Cardiac fibroblast (primary cell): ENCODE measurements at places on chromosomes 3 and 15.

DNA sequence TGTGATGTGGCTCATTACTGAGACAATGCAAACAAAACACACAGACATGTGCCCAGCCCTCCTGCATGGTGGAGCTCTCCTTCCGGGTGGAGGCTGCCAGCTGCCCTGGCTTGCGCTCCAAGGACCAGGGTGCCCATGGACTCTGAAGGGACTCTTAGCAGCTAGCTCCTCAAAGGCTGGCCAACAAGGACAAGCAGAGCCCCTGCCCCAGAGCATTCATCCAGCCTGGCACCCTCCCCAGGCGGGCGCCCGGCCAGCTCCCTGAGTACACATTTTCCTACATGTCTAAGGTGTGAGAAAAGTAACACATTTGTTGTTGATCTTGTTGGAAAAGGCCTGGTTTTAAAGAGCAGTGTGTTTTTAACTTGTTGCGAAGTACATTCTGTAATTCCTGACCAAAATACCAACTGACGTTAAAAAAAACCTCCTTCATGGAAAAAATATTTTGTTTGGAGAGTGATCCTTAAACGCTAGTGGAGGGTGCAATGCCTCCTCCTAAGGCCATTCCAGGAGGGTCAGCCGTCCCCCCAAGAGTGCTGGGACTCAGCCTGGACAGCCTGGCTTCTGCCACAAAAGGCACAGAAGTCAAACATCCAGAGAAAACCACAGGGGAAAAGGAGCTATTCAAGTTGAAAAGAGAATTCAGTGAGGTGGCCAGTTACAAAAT, 86.9 kb downstream of the KLF15 start:
- peak; percentile 29 for DNase-seq

- DNase-seq = no peak
Measured at GRCh38 chr15:33360886-33361285, 50.1 kb downstream of the RYR3 start.

- DNase-seq = no peak
Measured at GRCh38 chr3:117096549-117096948, 387.0 kb downstream of the TUSC7 start.

DNA sequence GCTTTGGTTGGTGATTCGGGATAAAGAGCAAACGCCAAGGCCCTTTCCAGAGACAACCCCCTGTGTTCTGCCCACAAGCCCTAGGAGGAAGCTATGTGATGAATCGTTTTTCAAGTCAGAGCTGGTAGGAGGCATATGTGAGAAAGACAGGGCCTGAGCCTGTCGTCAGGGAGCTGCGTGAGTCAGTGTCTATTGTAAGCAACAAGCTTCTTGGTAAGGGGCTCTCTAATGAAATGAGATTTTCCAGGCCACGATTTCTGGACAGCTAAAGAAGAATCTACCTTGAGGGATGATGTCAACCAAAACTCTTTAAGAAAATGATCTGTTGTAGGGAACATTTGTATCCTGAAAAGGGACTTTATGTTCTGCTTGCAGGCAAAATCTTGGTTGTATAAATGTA, 318.9 kb upstream of the IL12A start:
- no peak for DNase-seq

GRCh38 chr15:57377478-57377847, 1.2 kb downstream of the CGNL1 start:
- DNase-seq = no peak

GRCh38 chr3:4948395-4948794, 30.8 kb upstream of the BHLHE40 start:
- DNase-seq = peak; percentile 14

DNA sequence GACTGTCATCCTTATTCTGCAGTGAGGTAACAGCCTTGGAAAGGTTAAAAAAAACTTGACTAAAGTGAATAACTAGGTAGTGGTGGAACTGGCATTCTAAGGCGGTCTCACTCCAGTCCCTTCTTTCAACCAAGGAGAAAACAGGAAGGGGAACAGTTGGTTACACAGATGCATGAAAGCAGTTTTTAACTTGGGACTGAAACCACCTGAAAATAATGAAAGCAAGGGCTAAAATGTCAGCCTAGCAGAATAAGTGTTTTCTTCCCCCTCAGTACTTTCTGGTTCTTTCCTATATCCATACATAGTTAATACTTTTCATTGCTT, 748 bp upstream of the AVEN start:
- DNase-seq = no peak

DNA sequence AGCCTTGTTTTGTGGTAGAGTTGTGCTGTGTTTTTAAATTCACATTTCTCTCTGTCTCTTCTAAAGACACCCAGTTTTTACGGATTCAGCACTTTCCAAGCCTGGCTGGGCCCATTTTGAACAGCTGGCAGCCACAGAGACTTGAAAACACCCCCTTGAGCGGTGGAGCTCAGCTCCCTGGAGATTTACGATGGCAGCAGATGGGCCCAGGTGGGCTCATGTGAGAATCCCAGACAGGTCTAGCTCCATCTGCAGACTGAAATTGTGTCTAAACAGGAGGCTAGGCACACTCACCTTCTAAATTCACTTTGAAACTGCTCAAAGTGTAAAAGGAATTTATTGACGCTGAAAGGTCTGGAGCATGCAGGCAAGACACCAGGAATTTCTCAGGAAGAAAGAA, 232.0 kb upstream of the HES1 start:
- DNase-seq = no peak

GRCh38 chr3:158355623-158356588, 215.1 kb upstream of the MLF1 start:
- no peak for DNase-seq

DNA sequence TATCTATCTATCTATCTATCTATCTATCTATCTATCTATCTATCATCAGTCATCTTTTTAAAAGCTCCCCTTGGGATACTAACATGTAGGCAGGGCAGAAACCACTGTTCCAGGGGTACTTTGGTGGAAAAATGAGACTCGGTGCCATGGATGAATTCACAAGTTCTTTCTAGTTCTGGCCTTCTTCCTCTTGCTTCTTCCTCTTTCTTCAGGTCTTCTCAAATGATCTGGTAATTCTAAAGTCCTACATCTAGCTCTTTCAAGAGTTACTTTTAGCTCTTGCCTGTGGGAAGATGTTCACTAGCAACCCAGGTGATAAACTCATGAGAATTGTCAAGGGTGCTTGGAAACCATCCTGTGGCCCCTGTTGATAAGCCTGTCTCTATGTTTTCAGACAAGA, 168.5 kb upstream of the TBC1D5 start:
- DNase-seq = no peak

GRCh38 chr3:55554634-55555425, 67.7 kb upstream of the WNT5A start:
- no peak for DNase-seq

DNA sequence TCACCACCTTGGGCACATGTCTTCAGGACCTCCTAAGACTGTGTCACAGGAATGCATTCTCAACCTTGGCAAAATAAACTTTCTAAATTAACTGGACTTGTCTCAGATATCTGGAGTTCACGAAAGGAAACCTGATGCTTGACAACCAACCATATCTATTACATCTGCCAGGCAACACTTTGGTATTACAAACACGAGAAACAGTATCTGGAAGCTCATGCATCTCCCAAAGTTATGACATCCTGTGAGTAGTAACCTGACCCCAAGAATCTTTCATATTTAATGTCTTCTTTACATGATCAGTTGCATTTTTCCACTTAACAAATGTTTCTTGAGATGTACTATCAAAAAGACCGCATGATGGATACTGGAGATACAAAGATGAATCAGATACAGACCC, 465.3 kb upstream of the AGTR1 start:
- no peak for DNase-seq

- DNase-seq = no peak
Measured at GRCh38 chr3:161072751-161073150, 32.4 kb downstream of the B3GALNT1 start.

DNA sequence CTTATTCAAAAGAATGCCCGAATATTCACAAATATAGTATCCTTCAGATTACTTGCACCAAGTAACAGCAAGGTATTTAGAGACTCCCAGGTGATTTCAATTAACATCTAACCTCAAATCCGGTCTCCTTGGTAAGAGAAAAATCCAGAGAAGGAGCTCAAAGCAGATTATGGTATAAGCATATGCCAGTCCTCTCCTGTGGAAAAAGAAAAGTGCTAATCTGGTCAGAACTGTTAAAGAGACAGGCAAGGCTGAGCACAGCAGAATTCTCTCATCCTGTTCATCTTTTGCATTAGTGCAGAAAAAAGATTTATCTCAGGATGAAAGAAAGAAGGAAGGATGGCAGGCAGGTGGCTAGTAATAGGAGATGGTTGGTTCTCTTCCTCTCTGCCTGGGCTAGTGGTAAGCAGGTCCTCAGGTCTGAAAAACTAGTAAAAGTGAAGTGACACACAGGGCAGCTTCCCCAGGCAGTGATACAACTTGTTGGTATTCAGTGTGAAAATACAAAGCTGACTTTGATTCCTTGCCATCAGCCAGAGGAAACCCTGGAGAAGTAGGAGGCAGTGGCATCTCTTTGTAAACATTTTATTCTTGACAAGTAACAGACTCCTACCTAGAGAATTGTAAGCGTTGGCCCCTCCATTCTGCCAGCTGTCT, 14.2 kb downstream of the ATXN7 start:
- peak; percentile 37 for DNase-seq

DNA sequence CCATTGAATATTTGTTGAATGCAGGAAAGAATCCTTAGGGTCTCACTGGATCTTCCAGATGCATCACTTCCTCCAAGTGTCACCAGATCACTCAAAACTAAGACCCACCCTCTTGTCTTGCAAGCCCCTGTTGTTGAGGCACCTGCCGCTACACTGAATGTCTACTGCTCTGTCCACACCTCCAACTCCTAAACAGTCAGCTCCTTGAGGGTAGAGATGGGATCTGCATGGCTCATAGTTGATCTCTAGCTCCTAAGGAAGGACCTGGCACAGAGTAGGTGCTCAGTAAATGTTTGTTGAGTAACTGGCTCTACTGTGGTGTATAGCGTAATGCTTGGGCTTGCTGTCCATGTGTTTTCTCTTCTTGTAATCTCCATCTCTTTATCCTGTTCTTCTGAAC, 8.8 kb downstream of the SLC6A20 start:
- DNase-seq = no peak

GRCh38 chr3:102178817-102179216, 256.0 kb upstream of the ZPLD1 start:
- peak; percentile 40 for DNase-seq

DNA sequence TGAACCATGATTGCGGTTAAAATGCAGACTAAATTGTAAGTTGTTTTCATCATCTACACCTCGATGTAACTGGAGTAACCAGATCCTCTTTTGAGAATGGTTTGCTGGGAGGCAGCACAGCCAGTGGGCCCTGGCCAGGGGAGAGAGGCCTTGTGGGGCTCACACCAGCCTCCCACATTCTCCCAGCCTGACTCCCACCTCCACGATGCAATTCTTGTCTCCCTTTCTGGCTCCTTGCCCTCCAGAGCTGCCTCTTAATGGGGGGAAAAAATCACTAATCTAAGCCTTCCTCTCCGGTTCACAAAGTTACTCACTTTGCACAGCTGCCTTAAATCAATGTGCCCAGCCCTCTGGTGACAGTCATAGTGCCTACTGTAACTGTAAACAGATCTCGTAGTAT, 17.9 kb upstream of the PAQR5 start:
- DNase-seq = peak; percentile 44

- peak; percentile 78 for DNase-seq
Measured at GRCh38 chr3:12187448-12188327, 29.0 kb upstream of the TIMP4 start.

DNA sequence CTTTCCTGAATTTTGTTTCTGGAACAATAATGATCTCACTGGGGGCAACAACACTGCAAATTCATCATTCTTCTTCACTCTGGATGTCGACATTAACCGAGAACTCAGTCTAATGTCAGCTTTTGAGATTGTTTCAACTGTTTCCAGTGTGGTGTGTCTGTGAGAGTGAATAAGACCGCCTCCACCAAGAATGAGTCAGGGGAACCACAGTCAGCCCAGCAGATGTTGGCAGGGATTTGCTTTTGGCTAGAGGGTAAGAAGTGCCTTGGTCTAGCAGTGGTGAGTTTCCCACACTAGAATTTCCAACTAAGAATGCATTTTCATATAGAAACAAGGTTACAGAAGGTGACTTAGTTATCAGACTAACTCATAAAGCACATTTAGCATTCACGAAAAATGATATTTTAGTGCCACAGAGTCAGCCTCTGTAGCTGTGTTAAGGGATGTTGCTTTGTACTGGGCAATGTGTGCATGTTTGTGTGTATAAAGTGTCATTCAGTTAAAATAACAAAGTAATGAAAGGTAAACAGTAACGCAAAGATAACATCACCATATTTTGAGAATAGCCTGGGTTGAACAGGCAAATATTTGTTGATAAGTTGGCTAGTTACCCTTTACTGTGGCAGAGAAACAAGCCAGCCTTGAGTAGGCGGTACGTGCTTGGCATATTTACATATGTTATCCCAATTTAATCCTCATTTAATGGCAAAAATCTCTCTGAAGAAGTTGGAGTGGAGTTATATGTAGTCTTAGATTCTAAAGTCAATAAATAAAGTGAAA, 33.8 kb downstream of the DRD3 start:
- peak; percentile 94 for DNase-seq

DNA sequence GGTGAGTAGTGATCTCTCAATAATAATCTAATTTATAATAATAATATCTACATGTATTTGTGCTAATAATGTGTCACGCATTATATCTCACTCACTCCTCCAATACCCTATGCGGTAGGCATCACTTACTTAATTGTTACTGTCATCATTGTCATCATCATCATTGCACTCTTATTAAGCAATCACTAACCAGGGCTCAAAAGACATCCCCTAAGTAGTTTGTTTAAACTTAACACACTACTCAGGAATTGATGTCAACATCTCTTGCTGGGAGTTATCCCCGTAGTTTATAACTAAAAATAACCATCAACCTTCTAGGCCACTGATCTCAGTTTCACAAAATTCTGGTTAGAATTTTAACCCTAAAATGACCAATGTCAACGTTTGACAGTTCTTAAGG, 56.8 kb upstream of the ICE2 start:
- DNase-seq = no peak

- DNase-seq = no peak
Measured at GRCh38 chr3:2635511-2635910, 474.7 kb downstream of the IL5RA start.

- no peak for DNase-seq
Measured at GRCh38 chr3:69179740-69180372, 57.5 kb upstream of the LMOD3 start.

DNA sequence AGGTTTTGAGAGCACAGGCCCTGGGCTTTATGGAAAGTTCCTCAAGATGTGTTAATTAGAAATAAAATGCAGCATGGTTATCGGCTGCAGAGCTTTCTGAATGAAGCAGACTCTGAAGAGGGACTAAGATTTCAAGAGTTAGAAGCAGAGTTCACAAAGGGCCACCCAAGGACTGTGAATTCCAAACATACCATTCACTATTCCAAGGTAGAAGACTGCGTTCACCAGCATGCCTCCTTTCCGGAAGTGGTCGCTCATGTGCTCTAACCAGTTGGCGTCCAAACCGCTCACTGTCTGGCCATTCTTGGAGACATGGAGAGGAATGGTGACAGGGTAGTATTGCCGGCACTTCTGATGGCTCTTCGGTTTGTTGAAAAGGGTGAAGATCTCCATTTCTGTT, 104.9 kb downstream of the OXNAD1 start:
- no peak for DNase-seq
